ENCODE measurements at places on chromosomes 1 and 21.
A peak's percentile ranks its signal among the peaks of the same experiment; 100 is the strongest.

- no peak for DNase-seq
Observed at GRCh38 chr1:40808444-40808843, 24.9 kb downstream of the KCNQ4 start.

- no peak for DNase-seq
Observed at GRCh38 chr1:28910379-28911115, 3.8 kb upstream of the EPB41 start.

DNA sequence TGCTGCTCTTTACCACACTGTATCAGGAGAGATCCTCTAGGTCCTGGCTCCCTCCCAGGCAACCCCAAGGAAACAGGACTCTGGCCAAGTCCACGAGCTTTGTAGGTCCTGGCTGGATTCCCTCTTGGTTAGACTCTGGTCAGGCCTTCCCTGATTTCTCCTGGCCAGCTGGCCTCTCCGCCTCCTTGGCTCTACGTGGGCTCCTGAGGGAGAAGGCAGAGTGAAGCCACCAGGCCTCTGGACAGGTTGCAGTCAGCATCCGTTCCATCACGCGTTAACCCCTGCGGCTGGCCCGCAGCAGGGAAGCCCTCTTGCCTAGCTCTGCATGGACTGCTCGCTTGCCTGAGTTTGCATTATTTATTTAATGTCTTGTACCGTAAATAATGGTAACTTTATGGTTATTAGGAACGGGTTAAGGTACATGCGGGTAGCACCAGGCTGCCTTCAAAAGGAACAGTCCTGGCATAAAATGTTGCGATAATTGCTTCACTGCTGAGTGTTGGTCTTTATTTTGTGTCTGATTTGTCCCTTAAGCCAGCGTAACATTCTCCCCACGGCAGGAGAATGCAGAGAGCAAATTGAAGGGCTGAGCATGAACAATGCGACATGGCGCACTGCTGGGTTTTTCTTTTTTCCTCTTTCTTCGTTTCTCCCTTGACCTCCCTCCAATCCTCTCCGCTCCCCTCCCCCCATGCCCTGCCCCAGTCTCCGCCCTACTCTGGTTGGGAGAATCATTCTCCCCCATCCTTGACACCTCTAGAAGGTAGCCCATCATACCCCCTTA lies 100.3 kb downstream of the RNF220 start:
- DNase-seq: peak; percentile 59

DNA sequence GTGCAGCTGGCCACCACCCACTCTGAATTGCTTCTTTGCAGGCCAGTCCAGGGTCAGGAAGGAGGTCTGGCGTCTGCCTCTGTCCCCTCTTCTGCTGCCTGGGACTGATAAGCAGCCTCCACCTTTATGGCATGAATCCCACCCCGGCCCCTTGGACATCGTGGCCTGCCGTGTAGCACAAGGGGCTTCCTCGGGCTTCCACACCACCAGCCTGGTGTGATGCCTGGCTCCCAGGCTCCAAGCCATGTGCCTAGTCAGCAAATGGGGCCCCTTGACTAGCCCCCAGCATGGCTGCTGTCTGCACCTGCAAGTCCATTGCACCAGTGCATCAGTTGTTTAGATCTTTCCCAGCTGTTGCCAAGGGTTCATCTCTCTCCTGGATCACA lies 9.9 kb upstream of the ARF1 start:
- no peak for DNase-seq

DNA sequence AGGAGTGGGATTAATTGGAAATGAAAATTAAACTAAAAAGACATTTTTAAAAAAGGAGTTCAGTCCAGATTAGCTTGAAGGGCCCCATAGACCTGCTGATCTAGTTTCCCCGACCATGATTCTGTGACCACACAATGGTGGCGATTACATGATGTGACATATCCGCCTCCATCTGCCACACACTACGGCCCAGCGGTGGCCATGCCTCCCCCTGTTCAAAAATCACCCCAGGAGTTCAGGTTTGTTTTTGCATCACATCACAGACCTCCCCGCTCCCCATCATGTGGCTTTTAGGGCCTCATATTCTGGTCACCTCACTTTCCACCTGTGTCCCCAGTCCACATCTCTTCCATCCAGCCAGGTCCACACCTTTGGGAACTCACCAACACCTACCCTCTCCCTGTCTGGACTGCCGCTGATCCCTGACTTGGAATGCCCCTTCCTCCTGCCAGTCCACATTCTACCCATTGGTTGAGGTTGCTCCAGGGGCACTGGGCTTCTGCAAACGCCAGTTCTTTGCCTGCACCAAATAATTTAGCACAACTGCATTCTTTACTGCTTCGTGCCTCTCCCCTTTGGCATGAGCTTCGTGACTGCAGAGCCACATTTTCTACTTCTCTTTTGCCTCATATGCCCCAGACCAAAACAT lies 38.9 kb downstream of the CD247 start:
- no peak for DNase-seq

DNA sequence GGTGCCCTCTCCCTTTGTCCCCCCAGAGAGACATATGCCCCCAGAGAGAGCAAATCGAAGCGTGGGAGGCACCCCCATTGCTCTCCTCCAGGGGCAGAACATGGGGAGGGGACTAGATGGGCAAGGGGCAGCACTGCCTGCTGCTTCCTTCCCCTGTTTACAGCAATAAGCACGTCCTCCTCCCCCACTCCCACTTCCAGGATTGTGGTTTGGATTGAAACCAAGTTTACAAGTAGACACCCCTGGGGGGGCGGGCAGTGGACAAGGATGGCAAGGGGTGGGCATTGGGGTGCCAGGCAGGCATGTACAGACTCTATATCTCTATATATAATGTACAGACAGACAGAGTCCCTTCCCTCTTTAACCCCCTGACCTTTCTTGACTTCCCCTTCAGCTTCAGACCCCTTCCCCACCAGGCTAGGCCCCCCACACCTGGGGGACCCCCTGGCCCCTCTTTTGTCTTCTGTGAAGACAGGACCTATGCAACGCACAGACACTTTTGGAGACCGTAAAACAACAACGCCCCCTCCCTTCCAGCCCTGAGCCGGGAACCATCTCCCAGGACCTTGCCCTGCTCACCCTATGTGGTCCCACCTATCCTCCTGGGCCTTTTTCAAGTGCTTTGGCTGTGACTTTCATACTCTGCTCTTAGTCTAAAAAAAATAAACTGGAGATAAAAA lies 8.4 kb downstream of the EFNA3 start:
- DNase-seq: peak; percentile 51

GRCh38 chr1:101245246-101245927 lies 8.6 kb downstream of the S1PR1 start:
- no peak for DNase-seq

DNA sequence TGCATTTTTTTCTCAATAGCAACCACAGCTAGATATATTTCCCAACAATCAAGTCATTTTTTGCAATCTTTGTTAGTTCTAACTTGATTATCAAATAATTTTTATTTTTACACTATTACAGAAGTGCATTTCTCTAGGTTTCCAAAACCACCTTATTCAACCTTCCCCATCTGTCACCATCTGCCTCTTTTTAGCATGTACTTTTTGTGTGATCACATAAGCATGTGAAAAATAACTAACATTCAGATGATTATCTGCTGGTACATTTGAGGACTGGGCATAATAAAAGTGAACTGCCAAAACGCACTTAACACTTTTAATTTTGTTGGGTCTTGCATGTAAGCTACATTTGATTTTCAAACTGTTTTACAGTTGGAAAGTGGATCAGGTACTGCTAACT lies 291.5 kb downstream of the AKT3 start:
- DNase-seq: no peak

DNA sequence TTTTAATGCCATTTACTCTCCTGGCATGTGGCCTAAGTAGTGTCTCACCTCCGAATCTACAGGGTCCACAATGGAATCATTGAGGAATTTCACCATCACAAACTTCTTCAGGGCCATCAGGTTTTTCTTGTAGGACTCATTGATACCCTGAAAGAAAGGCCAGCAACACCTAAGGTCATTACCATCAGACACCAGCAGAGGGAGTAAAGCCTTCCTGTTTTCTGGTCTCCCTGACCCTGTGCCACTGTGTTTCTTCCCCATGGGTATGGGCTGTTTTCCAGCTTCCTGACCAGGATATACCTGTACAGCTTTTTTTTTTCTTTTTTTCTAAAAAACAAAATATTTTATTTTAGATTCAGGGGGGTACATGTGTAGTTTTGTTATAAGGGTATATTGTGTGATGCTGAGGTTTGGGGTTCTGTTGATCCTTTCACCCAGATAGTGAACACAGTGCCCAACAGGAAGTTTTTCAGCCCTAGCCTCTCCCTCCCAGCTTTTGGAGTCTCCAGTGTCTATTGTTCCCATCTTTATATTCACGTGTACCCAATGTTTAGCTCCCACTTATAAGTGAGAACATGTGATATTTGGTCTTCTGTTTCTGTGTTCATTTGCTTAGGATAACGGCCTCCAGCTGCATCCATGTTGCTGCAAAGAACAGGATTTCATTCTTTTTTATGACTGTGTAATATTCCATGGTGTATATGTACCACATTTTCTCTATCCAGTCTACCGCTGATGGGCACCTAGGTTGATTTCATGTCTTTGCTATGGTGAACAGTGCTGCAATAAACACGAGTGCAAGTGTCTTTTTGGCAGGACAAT lies 18.3 kb downstream of the PPT1 start:
- peak; percentile 88 for DNase-seq

- no peak for DNase-seq
Observed at GRCh38 chr1:203362720-203363025, 11.8 kb upstream of the FMOD start.

GRCh38 chr1:178189814-178190213 lies 95.9 kb downstream of the RASAL2 start:
- DNase-seq: peak; percentile 66

DNA sequence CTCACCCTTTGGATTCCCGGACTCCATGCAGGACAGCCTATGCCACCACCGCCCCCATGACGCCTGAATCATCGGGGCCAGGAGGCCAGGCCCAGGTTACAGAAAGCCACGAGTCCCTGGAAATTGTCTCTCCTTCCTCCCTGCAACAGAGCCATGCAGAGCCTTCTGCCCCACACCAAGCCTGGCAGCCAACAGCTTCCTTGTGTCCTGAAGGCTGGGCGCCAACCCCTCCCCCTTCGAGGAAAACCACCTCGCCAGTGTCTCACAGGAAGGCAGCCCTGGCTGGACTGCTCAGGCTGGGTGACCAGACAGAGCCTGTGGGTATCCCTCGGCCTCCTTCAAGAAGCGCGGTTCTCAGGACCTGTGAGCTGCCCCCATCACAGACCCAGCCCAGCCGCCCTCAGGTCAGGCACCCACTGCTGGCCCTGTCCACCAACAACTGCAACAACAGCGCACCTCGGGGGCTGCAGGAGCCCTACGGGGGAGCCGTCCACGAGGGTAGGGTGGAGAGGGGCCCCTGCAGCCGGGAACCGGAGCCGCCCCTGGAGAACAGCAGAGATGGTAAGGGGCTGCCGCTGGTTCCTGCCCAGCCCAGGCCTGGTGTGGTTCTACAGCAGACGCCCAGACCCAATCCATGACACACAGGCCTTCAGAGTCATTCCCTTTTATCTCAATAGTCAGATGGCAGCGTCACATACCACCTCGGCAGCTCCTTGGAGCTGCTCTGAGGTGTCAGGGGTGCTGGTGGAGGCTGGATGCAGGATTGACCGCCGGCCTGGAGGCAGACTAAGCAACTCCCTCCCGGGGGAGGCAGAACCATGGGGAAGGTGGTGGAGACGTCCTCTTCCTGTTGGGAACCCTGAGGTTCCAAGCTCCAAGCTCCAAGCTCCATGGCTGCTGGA lies 23.7 kb downstream of the KIAA1614 start:
- no peak for DNase-seq

DNA sequence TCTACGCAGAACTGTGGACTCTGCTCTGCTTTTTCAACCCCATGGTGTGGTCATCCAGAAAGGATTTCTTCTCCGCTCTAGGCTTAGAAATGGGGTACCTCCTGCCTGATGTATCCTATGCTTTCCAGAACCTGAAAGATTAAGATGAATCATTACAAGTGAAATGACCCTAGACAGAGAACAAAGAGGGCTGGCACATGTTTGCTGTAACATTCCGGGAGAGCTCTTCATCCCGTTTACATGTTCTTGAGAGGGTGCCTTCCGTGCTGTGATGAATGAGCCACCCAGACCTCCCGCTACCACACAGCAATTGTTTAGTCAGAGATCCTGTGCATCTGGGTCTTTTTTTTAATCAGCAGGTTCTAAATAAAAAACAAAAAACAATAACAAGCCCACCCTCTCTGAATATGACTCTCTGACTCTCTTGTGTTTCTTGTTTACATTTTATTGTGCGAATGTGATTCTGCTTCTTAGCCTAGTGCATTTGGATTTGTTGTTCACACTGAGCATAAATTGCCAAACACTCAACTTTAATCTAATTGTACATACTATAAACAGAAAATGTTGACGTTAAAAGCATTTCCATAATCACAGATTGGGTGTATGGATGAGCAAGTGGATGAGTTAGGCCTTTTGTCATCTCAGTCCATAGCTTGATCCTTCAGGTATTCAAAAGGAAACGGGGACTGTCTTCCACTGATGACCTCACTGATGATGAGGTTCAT lies 87.1 kb downstream of the GPR88 start:
- no peak for DNase-seq

DNA sequence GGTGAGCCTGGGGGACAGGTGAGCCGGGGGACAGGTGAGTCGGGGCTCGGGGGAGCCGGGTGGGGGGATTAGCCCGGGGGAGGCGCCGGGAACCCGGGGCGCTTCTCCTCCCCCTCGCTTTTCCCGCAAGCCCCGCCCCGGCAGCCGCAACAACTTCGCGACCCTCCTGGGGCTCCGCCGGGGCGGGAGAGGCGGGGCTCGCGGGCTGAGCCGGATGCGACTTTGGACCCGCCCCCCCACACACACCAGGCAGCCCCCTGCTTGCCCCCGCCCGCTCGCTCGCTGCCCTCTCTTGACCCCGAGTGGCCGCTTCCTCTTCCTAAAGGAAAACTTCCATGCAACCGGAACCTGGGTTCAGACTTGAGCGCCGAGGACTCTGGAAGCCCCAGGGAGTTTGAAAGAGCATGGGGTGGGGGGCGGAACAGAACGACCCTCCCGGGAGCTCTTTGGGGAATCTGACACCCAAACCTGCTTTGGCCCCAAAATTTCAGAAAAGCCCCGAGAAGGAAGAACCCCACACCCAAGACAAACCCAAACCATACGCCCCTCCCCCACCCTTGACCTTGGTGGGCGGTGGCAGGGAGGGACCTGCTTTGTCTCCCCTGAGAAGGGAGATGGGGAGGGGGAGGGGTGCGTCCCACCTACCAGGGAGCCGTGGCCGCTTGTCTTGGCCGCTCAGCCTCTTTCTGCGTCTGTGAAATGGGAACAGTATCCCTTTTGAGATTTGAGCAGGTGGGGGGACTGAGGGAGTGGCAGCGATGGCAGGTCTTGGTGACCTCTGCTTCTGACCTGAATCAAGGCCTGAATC lies 550 bp downstream of the ARHGEF16 start:
- peak; percentile 53 for DNase-seq

Measured in ELF-1 (cell line).